ENCODE measurements at places on chromosomes 1 and 21.

DNA sequence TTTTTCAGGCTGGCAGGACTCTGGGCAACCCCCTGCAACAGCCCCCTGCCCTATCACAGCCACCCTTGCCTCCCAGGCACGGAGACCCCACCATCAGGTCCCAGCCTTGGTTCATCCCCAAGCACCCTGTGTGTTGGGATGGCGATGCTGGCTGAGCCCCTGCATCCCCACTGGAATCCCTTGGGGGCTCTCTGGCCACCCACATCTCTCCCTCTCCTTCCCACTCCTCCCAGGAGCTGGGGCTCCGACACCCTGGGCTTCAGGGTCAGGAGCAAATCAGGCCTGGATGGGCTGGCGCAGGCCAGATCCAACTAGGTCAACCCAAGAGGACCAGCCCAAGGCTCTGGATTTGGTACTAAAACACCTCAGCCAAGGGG is 25.9 kb downstream of the COL6A1 start:
- no peak for DNase-seq

GRCh38 chr1:231611851-231612250 is 14.7 kb upstream of the DISC1 start:
- no peak for DNase-seq

- no peak for DNase-seq
These were observed 26.7 kb upstream of the C8B start for GRCh38 chr1:56992318-56993125.

DNA sequence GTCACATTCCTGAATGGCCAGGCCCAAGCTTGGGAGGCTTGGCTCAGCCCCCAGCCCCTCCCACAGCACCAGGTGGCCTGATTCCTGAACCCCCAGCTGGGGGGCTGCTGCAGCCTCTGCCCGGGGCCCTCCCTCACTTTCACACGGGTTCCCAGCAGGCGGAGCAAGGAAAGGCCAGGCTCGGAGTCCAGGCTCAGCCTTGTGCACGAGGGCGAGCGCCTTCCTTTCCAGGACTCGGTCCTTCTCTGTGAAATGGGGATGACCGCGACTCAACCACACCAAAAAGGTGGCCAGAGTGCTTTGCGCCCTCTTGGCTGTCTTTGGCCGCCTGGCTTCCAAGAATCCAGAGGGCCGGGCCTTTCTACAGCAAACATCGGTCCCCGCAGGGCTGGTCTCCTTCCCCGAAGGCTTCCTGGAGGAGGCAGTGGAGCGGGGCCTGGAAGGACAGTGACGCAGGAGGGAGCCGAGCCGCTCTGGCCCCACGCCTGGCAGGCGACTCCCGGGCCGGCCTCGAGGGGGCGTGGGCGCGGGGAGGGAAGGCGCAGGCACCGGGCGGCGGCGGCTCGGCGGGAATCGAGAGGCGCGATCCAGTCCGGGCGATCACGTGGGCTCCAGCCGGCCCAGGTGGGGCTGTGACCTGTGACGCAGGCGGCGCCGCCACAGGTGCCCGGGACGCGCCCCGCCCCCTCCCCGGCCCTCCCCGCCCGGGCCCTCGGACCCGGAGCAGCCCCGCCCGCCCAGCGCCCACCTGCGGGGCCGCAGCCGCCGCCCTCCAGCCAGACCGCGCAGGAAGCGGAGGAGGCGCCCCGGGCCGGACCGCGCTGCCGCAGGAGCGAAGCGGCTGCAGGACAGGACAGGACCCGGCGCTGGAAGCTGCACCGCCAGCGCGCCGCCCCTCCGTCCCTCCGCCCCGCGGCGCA is at the start of gene ARHGEF16:
Gene ARHGEF16 (plus strand): TSS at position 775 of the 920 bp plus-strand sequence. CDS start 8,420 bp downstream, outside the sequence.
- DNase-seq: peak; percentile 78

DNA sequence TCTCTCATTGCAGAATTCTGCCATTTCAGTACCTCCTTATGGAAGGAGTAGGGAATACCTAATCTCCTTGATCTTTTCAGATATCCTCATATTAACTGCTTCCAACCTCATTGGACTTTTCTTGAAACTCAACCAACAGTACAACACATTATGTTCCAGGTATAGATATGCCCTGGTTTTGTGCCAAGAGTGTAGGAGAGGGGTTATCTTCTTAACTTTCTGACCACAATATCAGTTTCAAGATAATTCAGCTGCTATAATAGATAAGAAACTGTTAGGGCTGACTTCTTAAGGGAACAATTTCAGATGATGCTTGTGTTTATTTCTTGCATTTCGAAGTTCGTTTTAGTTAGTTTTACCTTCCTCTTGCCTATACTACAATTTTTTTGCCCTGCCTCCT is 2.1 kb upstream of the LPGAT1 start:
- DNase-seq: no peak

- DNase-seq: no peak
These were observed 16.0 kb upstream of the LRIG2 start for GRCh38 chr1:113057006-113057405.

DNA sequence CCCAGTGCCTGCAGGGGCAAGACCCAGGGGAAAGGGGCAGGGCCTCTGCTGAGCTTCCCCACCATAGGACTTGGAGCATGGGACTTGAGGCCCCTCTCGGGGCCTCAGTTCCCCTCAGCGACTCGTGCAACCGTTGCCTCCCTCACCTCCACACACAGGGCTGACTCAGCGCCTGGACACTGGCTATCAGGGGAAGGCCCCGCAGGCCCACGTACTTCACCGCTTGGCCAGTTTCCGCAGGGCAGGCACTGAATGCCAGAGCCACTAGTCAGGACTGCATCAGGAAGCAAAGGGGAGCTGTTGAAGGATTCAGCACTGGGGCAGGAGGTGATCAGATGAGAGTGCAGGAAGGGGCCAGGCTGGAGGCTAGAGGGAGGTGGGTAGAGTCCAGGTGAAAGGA is 15.5 kb upstream of the FAM131C start:
- DNase-seq: peak; percentile 57

DNA sequence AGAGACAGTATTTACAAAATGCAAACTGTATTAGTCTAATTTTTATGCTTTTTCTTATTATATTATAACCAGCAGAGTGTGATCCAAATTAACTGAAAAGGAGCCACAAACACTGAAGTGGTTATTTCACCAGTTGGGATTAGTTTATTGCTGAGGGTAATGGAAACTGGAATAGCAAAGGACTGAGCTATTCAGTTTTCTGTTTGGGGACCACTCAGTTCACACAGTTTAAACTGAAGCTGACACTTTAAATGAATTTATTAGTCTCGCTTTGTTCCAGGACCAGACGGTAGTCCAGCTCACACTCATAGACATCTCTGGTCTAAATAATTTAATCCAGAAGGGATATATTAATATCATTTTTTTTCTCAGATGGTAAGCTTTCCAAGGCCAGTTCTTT is 410.7 kb downstream of the LTN1 start:
- no peak for DNase-seq

DNA sequence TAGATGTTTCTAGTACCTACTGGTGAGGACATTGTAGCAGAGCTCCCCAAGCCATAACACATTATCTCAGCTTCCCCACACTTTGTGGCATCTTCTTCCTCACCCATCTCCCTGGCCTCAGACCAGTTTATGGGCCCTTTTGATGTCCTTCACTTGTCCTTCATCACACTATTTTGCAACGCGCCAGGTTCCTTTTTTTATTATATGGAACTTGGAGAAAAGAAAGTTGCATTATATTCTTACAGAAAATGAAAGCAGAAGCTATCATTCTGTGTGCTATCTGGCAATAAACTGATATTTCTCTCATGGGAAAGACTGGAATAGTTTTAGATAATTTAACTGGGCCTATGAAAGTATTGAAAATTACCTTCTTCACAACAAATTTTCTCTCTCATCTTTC is 196.9 kb upstream of the ETV3 start:
- DNase-seq: no peak

- DNase-seq: no peak
These were observed 12.4 kb downstream of the SLC19A2 start for GRCh38 chr1:169473347-169473746.

GRCh38 chr1:189673217-189673616 is 804.4 kb downstream of the BRINP3 start:
- DNase-seq: no peak

DNA sequence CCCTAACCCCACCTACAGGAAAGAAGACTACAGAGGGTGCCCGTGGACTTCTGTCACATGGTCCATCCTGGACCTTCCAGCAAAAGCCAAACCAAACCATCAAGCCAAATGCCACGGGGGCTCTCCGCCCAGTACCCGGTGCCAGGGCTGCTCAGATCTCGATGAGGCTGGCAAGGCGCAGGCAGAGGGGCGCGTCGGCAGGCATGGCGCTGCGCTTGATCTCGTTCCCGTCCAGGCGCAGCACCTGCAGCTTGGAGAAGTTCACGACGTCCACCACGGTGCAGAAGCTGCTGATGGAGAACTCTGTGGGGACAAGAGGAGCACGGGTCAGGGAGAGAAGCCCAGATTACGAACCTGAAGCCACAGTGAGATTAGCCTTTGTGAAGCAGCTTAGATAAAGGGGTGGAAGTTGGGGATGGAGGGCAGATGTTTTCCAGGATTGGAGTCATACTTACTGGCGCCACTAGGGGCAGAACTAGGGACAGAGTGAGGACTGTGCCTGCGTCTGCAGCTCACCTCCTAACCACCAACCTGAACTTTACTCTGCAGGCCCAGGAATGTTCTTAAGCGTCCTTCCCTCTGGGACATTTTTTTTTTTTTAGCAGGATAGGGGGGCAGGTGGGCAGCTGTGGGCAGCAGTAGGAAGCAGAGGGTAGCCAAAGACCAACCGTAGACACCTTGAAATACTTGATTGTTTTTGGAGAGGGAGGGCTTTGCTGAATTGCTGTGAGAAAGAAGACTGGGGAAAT is 8.6 kb downstream of the FMOD start:
- DNase-seq: peak; percentile 82

DNA sequence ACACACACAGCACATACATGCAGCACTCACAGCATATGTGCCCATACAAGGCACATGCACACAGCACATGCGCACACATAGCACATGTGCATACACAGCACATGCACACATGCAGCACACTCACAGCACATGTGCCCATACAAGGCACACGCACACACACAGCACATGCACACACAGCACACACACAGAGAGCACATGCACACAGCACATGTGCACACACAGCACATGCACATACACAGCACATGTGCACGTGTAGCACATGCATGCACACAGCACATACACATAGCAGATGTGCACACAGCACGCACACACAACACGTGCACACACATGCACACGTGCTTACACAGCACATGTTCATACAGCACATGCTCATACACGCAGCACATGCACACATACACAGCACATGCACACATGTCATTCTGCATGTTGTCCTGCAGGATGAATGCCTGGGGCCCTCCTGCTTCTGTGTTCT is 48.1 kb downstream of the PCNT start:
- no peak for DNase-seq

DNA sequence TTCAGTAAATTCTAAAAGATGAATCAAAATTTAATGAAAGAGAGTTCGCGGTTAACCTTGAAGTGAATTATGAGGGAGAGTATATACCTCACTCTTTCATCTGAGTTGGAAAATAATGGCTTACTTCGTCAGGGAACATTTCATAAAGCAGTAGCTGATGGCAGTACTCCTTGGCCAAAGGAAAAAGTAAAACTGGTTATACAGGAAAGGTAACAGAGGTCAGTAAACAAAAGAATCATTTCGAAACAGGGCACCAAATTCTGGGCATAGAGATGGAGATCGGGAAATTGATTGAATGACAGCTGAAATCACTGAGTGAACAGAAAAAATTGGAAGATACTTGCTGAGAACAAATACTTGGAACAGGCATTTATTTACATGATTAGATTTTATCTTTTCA is 199.0 kb downstream of the OLFM3 start:
- no peak for DNase-seq

DNA sequence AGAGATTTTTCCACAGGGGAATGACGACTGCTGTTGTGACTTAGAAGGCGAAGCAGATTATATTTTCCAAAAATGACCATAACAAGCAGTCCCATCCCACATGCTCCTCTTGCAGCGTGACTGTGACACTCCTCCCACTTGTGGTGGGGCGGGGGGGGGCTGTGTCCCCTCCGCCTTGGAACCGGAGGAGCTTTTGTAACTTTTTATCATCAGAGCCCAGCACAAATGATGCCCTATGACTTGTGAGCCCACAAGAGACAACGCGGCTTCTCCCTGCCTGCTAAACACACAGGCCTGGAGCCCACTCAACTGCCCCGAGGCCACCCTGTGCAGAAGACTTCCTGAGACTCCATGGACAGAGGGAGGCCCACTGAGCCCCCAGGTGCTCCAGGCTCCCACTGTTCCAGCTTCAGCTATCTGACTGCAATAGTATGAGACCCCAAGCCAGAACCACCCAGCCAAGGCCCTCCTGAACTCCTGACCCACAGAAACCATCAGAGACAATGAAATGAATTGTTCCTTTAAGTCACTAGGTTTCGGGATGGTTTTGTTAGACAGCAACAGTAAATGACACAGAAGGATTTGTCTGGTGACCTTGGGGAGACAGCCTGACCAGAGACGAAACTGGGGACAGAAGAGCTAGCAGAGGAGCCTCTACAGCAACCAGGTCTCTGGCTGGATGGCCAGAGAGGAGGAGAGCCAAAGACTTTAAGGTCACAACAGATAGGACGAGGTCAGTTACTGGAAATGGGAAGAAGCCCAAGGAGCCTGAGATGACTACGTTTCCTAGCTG is 58.8 kb downstream of the CAPZB start:
- DNase-seq: no peak

- no peak for DNase-seq
These were observed 115.4 kb downstream of the CRYAA start for GRCh38 chr21:43284238-43284637.

- DNase-seq: peak; percentile 20
These were observed 310.9 kb downstream of the MATN1 start for GRCh38 chr1:30412241-30413110.

DNA sequence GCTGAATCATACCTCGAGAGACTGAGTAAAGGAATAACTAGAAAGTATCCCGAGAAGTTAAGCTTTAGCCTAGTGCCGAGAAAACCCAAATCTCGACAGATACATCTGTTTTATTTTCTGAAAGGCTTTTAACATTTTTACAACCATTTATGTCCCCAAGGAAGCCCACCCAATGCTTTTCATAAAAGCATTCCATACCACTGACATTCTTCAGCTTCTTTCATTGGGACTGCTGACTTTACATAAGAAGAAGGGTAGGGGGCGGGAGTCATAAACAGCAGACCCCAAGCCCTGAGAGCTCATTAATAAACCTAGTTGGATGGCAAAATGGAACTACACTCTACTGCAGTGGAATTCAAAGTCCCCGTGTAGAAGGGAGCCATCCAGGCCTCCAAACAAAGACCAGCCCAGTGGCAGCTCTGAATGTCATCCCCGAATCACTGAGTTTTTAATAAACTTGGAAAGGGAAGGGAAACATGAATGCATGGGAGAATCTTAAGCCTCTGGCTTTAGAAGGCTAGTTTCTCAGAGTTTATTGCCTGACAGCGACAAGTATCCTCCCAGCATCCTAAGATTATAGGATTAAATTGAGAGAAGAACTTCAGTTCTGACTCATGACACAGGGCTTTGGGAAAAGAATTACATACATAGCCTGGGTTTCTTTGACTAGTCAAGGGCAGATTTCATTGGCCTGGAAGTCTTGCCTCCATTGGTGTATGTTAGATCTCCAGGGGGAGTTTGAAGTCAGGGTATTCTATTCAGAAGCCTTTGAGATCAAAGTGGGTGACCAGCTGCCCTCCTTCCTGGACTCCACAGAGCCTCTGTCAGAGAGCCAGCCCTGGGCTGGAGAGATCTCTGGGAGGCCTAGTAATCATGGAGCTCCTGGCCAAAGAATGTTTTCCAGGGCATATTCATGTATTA is 3.7 kb downstream of the ATF3 start:
- no peak for DNase-seq
